ELF-1 (cell line): ENCODE measurements at places on chromosomes 4 and X.

DNA sequence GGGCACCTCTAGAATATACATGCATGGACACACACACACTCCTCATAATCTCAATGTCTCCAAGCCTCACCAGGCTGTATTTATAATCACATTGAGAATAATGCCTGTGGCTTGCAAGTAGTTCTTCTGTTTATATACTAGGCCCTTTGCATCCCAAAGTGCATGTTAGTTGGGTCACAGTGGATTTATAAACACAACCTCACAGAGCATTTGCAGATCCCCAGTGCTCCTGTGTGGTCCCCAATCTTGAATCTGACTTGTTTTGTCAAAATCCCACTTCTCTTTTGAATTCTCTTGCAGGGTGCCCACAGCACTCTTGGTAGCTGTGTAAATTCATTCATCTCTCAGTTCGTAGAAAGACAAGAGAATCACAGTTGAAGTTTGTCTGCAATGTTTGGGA lies 49.6 kb upstream of the PROM1 start:
- DNase-seq = no peak

- DNase-seq = no peak
Measured at GRCh38 chr4:83618991-83619645, 83.2 kb downstream of the GPAT3 start.

DNA sequence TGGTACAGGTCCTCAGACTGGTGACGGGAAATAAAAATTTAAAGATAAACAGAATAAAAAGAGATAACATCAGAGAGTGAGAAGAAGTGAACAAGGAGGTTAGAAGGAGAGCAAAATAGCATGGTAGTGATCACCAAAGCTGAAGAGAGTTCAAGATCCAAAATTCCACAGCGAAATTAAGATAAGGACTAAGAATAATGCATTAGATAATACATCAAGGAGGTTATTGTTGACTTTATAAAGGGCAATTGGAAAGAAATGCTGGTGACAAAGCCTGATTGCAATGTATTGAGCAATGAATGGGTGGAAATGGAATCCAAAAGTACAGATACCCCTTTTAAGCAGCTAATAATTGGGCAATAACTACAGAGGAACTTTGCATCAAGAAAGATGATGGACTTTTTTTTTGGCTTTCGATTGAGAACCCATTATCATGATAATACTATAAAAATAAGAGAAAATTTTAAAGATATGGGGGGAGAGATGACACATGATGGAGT lies 101.6 kb upstream of the MAP9 start:
- no peak for DNase-seq

DNA sequence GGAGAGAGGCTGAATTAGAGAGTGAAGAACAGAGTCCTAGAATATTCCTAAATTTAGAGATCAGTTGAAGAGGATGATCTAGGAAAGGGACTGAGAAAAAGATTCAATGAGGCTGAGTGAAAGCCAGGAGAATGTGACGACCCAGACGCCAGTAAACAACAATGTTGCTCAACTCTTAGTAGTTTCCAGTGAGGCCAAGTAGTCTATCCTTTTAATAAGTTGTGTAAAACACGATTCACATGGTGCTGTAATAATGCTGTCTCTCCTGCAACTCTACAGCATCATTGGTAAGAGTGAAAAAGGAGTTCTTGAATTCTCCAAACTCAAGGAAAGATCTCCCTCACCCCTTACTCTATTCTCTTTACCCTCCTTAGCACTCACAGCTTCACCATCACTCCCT lies 140.3 kb downstream of the CFAP299 start:
- DNase-seq = no peak

- DNase-seq = no peak
Measured at GRCh38 chr4:3256230-3257102, 7.5 kb downstream of the MSANTD1 start.

DNA sequence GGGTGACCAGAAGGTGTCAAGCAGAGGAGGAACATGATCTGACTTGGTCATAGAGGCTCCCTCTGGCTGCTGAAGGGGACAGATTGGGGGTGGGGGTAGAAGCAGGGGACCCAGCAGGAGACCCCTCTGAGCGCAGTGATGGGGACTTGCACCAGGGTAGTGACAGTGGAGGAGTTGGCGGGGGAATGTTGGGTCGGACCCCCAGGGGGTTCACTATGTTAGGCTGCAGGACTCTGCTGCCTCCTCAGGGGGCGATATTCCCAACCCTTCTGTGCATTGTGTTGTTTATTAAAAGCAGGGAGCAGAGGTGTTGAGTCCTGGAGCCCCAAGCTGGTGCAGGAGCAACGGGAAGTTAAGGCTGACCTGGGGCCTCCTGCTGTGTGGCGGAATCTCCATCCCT lies 8.8 kb downstream of the WDR13 start:
- DNase-seq = peak; percentile 37

- DNase-seq = peak; percentile 36
Measured at GRCh38 chrX:28625223-28625622, 38.0 kb downstream of the IL1RAPL1 start.

DNA sequence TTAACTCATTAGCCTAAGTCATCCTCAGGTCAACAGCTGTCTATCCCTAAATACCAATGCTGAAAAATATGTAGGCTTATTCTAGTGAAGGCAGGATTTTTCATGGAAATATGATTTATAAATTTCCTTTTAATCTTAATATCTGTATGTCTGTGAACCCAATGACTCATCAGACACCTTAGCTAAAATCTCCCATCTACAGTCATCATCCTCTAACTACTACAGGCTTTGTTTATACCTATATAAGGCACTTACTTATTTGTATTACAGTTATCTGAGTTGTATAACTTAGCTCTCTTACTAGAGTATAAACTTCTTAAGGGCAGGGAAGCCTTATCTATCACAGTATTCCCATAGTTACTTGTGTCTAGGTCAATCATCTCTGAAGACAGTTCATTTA lies 24.2 kb downstream of the AMMECR1 start:
- no peak for DNase-seq

DNA sequence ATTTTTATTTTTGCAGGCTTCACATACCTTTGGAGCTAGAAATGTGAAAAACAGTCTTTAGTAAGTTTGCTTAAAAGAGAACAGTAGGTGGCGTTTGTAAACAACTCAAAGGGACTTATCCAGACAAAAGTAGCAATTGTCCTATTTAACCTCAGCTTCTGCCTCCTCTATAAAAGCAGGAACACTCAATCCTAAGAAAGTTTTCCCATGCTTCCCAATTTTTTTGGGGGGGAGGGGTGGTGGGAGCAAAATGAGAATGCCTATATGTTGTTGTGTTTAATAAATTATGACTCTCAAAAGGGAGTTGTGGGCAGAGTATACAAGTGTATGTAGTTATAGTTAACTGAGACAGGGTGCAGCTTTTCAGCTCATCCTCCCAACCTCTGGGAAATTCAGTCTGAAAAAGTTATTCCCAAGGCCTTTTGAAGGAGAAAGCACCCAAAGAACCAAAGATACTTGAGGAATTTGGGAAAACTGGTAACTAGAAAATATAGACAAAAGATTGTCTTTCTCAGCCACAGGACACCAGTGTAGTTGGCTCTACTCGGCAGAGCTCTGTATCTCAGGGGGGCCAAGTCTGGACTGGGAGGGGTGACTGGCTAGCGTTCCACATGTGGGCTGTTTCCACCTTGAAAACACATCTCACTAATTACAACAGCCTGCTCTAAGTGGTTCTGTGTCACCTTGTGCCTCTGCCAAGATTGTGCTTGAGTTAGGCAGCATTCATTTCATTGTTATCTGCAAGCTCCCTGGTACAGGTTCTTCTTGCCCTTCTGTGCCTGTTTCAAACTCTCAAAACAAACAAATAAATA lies 2.8 kb downstream of the SFRP2 start:
- peak; percentile 28 for DNase-seq

GRCh38 chr4:61628727-61629126 lies 428.6 kb downstream of the ADGRL3 start:
- DNase-seq = no peak

- DNase-seq = no peak
Measured at GRCh38 chrX:72477781-72478181, 94.9 kb downstream of the HDAC8 start.
